ENCODE measurements at places on chromosomes 16 and 17.
A peak's percentile ranks its signal among the peaks of the same experiment; 100 is the strongest.

DNA sequence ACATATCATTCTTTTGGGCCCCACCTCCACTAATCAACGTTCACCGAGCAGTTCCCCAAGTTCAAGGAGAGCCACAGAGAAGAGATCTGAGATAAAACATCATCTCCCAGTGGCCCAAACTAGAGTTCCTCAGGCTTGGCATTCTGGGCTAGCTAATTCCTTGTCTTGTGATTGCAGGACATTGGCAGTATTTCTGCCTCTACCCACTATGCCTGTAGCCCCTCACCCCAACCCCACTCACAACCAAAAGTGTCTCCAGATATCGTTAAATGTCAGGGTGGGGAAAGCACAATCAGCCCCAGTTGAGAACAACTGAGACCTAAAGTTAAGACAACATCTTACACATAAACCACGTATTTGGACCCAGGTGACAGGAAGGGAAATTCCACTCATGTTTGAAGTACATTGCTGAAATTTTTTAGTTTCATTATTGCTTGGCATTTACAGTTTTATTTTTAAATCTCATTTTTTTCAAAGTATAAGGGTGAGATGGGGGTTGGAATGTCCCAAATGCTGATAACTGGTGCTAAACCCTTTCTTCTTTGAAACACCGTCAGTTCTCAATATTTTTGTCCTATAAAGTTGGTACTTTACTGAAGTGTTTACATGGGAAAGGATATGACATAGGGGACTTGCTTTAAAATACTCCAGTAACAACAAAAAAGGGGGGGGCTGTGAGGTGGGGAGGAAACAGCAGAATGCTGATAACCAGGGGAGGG is 13.6 kb downstream of the ZC3H7A start:
- peak; percentile 26 for DNase-seq

DNA sequence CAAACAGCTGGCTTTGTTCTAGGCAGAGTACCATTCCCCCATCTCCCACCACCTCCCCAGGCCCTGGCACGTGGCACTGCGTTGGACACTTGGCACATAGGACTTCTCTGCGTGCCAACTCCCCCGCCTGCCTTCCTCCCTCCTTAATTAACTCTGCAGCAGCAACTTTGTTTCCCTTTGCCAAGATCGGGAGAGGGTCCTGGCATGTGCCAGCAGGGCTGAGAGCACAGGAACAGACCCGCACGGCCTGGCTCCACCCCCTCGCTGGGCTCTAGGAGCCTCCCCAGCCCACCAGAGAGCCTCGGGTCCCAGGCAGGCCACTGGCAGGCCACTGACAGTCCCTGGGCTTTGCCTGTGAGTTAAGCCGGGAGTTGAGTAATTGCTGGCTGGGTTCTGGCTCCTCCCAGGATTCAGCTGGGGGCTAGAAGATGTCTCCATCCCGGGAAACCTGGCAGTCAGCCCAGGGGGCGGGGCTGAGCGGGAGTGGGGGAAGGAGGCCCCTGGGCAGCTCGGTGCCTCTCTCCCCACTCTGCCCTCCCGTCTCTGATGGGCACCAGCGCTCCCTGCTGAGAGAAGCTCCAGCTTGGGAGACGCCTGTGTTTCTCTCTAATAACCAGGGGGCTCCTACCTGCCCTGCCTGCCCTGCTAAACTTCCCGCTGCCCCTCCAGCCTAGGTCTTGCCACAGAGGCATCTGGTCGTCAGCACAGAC is 224.0 kb upstream of the TNRC6C start:
- DNase-seq, result no peak

DNA sequence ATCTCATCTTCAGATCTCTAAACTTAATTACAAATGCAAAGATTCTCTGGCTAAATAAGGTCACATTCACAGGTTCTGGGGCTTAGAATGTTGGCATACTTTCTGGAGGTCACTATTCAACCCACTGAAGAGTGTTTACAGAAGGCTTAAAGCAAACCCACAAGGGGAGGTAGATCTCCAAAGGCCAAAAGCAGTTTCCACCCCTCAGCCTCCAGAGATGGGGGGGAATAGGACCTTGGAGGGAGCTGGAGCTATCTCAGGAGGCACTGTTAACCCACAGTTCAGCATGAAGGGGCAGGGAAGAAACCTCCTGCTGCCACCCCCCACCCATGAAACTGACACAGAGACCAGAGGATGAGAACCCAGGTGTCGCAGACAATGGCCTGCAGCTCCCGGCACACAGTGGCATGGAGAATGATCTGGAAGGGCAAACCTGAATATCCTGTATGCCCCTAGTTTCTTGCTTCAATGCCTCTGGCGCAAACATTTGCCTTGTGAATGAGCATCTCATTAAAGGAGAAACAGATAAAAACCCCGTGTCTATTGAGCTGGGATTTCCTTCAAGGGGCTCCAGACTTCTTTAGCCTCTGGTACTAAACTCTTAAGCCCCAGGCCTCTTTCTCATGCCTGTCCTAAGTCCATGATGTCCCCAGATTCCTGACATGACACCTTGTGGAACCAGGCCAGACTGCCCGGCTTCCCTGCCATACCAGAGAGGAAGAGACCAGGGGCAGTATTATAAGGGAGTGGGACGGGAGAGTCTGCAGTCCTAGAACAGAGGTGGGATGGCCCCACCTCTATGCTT is 103.1 kb upstream of the CDH5 start:
- DNase-seq, result no peak

DNA sequence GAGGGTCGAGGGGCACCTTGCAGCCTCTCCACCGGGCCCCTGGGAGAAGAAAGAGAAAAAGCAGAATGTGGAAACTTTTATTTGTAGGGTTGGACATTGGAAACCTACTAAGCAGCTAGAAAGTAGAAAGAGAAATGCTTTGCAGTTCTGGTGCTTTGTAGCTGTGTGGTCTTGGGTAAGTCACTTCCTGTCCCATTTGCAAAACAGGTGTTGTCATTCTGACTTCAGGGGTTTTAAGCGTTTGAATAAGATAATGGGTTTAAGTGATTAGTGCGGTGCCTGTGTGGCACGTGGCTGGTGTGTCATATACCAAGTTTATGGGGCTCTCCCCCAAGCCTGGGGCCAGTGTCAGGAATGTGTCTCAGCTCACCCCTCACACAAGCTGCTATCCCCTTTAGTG is 1.6 kb downstream of the CA4 start:
- no peak for DNase-seq

DNA sequence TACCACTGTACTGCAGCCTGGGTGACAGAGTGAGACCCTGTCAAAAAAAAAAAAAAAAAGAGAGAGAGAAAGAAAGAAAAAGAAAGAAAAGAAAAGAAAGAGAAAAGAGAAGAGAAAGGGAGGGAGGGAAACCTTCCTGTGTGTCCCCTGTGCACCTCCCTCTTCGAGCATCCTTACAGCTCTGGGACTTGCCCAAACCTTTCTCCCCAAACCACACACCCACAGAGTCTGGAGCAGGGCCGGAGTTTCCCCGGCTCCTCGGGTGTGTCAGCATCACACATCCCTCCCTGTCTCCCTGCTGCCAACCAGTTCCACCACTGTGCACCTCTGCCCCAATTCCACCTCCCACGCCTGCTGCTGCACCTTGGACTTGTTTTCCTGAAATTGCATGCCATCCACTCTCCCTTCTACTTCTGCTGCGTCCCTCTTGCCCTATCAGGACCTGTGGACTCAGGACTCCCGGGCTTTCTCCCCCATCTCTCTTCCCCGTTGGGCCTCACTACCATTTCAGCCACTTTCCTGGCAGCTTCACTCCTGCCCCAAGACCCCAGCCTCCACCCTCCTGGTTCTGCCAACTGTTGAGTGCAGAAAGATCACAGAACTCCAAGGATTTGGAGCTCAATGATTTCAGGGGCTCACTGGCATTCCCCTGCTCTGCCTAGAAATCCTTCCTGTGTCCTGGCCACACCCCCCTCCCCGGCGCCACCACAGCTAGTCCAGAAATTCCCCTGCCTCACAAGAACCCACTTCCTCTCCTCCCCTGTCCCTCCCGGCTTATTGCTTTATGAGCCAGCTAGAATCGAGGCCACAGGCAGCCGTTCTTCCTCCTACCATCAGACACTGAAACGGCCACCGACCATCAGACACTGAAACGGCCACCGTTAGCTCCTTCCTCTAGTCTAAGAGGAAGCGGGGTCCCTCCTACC is 3.7 kb upstream of the CDK3 start:
- DNase-seq, result peak; percentile 43

DNA sequence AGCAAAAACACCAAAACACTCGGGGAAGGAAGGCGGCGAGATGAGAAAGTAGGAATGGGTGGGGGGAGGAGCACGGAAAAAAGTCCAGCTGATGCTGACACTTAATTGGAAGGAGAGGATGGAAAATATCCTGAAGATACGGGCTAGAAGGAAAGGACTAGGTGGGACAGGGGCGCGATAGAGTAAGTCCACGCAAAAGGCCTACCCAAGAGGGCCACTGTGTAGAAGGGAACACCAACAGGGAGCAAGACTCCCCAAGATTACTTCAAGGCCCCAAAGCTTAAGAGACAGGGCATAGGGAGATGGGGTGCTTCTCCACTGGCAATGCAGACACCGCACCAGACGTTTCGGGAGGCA is 736 bp downstream of the APPBP2 start:
- no peak for DNase-seq

- DNase-seq, result no peak
Measured at GRCh38 chr16:47667956-47668355, 206.8 kb downstream of the PHKB start.

DNA sequence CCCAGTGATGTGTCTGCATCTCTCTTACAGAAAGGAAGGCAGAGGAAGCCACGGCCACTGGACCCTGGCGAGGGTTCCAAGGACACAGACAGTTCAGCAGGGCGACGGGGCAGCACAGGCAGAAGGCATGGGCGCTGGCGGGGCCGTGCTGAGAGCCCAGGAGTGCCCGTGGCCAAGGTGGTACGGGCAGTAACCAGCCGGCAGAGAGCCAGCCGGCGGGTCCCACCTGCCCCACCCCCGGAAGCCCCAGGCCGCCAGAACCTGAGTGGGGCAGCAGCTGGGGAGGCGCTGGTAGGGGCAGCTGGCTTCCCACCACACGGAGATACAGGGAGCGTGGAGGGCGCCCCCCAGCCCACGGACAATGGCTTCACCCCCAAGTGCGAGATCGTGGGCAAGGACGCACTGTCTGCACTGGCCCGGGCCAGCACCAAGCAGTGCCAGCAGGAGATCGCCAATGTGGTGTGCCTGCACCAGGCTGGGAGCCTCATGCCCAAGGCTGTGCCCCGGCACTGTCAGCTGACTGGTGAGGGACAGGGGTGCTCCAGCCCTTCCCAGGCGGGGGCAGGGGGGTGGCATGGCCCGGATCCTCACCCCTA is 7.8 kb downstream of the XYLT2 start:
- no peak for DNase-seq

- no peak for DNase-seq
Measured at GRCh38 chr16:89108416-89108815, 14.8 kb downstream of the ACSF3 start.

GRCh38 chr17:12282056-12282455 is 261.4 kb downstream of the MAP2K4 start:
- DNase-seq, result no peak

- no peak for DNase-seq
Measured at GRCh38 chr17:77888242-77889134, 70.0 kb upstream of the TNRC6C start.

DNA sequence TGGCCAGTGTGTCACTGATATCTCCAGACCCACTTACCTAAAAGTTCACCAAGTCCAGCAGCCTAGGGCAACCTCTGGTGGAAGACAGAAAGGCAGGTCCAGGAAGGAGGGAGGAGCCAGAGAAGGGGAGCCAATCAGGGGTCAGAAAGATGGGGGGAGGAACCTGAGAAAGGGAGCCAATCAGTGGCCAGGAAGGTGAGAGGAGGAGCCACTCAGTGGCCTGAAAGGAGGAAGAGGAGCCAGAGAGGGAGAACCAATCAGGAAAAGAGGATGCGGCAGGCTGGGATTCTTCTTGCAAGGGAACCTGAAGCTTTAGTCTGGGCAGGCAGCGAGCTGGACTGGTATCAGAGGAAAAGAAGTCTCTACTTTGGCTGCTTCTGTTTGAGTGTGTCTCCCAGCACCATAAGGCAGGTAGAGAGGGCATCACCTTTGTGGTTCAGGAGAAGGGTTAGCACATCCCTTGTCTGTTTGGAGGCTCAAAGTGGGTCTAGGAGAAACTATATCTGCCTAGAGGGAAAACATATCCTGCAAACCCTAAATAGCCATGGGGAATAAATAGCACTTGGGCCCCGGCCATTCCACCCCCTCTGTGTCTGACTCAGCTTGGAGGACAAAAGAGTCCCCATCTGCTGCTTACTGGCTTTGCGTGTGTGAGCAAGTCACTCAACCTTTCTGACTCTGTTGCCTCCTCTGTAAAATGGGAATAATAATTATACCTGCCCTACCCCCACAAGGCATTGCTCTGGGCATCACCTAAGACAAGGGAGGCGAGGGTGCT is 43.4 kb upstream of the CRHR1 start:
- DNase-seq, result peak; percentile 15

- DNase-seq, result no peak
Measured at GRCh38 chr16:65657556-65657955, 535.7 kb upstream of the CDH11 start.

DNA sequence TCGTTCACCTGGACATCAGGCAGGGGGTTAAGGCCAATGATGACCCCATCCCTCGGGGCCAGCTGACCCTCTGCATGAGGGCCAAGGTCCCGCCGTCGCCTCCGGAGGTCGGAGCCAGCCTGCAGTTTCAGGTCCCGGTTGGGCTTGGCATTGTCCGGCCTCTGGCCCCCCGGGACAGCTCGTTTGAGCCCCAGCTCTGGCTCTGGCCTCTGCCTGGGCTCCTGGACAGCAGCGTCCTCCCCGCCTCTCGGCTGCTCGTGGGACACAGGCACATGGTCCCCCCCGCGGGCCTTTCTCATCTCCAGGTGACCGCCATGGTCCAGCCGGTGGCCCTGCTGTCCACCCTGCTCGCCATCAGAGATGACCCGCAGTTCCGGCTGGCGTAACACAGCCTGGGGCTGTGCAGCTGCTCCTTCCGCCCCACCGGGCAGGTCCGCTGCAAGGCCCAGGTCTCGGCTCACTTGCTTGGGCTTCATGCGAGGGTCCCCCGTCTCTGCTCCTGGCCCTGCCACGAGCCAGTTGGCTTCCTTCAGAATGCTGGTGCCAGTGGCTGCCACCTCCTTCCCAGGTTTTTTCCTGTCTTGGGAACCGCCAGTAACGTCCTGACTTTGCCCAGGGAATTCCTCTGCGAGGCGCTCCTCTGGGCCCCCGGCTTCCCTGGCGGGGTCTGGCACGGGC is 6.7 kb downstream of the NDUFAF8 start:
- no peak for DNase-seq

- DNase-seq, result no peak
Measured at GRCh38 chr16:80161799-80162739, 378.7 kb upstream of the DYNLRB2 start.

- no peak for DNase-seq
Measured at GRCh38 chr17:29590411-29591145, 1.1 kb upstream of the GIT1 start.

DNA sequence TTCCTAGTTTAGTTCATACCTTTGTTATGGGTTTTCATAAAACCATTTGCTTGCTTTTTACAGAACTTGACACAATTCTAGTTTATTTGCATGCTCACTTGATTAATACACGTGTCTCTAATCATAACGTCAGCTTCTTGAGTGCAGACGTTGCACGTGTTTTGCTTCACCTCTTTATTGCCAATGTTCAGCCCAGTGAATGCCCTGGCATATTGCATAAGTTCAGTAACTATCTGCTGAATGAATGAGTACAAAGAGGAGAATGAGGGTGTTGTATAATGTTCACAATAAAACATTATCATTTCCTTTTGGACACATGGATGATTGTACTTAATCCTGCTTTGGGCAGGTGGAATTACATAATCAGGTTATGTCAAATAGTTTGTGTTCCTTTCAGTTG is 519.8 kb downstream of the HS3ST4 start:
- no peak for DNase-seq

GRCh38 chr17:60240290-60240689 is 90.5 kb downstream of the CA4 start:
- DNase-seq, result no peak

GRCh38 chr16:24721830-24722238 is 7.6 kb upstream of the TNRC6A start:
- DNase-seq, result peak; percentile 29

GRCh38 chr16:67923414-67924116 is 8.1 kb downstream of the CTRL start:
- no peak for DNase-seq
